ENCODE measurements at places on chromosomes 3 and 15. TPM values are rescaled to one million over a fixed set of nuclear protein-coding genes. Genes with fewer than 3 reads are reported as not detected.

Gene TSC22D2
- polyA plus RNA-seq = 15.8 TPM

Gene FGF7
- polyA plus RNA-seq = 4.2 TPM

Gene GOLGA6L7
- polyA plus RNA-seq = not detected

Gene SPESP1
- 10.1 TPM for polyA plus RNA-seq

Gene TIMP4
- polyA plus RNA-seq = 6.3 TPM

Gene EBLN2
- polyA plus RNA-seq = 0.27 TPM

DNA sequence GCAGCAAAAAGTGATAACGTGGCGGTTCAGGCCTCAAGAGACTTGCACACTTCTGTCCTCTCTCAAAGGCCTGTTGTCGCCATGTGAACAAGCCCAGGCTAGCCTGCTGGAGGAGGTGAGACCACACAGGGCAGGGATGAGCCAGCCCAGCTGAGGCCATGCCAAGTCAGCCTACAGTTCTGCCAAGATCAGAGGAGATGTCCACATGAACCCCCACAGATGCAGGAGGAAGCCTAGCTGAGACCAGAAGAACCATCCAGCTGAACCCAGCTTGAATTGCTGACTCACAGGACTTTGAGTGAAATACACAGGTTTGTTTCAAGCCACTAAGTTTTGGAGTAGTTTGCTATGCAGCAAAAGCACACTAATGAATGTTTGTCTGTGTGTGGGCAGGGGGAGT lies 50.3 kb upstream of the SEC13 start:
- no peak for DNase-seq

GRCh38 chr15:85318048-85318731 lies 62.2 kb upstream of the AKAP13 start:
- no peak for DNase-seq

DNA sequence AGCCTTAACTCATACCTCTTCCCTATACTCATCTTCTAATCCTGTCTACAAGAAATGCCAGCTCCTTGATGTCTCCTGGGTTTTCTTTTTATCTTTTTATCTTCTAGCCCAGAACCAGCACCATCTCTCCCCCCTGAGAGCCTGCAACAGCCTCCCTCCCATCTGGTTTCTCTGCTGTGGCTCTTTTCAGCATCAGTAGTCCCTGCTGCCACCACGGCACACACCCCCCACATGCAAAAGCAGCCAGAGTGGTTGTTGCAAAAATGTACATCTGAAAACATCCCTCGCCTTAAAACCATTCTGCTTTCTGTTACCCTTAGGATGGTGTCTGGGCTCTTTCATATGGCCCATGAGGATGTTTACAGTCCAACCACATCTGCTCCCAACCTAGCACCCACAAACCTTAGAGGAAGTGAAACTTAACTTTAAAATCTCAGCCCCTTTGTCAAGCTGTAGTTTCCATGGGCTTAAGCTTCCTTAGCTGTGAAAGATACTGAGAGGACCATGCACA lies 775 bp downstream of the TTC21A start:
- no peak for DNase-seq

DNA sequence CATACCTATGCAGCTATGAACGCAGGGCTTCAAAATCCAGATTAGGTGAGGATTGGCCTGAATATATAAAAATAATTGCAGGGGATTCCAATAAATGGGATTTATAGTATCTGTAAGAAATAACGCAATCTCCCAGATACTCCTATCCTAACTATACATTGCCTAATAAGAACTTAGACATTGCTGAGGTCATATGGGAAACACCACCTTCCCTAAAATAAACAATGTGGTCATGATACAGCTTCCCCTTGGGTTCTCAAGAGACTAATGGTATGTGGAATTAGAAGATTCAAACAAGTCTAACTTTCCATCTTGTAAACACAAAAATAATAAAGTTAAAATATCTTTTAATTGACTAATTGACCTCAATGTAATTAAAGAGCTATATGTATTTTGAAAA lies 28.2 kb downstream of the UBE3A start:
- no peak for DNase-seq

- DNase-seq = no peak
Observed at GRCh38 chr15:100778831-100779288, 100.8 kb upstream of the ALDH1A3 start.

DNA sequence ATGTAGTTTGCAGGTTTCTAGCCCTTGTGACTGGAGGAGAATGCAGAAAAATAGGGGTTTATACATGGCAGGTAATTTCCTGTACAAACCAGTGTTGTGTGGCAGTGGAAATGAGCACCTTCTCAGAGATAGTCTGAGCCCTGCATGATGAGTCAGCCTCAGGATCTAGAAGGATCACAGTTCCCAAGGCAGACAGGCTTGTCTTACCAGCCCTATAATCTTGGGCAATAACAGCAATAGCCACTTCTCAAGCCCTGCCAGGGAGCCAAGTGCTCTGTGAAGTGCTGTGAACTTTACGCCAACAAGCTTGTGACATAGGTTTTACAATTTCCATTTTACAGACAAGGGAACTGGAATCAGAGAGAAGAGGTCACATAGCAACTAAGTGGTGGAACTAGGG lies 89.4 kb downstream of the CD47 start:
- DNase-seq = no peak

DNA sequence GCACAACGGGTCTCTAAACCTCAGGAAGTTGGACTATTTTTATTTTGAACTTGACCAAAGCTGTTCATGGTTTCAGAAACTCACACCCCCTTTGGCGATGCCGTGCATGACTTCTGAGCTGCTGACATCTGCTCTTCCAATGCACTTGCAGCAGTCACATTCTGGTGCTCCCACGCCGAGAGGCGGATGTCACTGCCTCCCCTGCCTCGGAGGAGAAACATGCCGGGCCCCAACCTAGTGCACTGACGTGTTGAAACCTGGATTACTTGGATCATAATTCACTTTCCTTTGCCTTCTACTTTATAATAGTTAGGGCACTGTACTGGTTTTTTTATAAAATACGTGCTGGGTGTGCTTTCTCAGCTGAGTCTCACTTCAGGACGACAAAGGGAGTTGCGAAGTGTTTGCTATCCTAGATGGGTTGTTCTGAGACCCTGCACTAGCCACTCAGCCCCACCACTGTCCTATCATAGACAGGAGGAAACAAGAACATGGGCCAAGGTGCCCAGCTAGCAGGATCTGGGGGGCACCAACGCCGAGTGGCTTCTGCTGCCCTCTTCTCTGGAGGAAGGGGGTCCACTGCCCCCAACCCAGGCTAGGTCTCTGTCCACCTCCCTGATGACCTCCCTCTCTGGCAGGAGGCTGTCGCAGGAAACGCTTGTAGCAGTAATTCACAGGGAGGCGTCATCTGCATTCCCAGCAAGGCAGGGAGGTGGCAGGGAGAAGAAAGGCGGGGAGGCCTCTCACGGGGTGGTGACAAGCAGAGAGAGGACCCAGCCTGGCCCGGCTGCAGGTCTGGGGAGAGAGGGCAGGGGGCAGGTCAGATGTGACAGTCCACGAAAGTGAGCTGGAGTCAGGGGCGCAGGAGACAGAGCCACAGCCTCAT lies 158.8 kb upstream of the IQSEC1 start:
- DNase-seq = no peak

Measured in adrenal gland (tissue), 19 donors.